Renal pelvis (tissue), 12 donors: ENCODE measurements at places on chromosomes 5 and 9. TPM values are rescaled to one million over a fixed set of nuclear protein-coding genes. Genes with fewer than 3 reads are reported as not detected.

Gene DIPK1B
- polyA plus RNA-seq = 48.0 TPM

- DNase-seq = no peak
Measured at GRCh38 chr9:136532799-136533774, 12.8 kb downstream of the NOTCH1 start.

GRCh38 chr9:34454571-34455065 lies 3.8 kb downstream of the FAM219A start:
- DNase-seq = no peak

- DNase-seq = no peak
Measured at GRCh38 chr9:106828965-106829364, 34.0 kb upstream of the ZNF462 start.

DNA sequence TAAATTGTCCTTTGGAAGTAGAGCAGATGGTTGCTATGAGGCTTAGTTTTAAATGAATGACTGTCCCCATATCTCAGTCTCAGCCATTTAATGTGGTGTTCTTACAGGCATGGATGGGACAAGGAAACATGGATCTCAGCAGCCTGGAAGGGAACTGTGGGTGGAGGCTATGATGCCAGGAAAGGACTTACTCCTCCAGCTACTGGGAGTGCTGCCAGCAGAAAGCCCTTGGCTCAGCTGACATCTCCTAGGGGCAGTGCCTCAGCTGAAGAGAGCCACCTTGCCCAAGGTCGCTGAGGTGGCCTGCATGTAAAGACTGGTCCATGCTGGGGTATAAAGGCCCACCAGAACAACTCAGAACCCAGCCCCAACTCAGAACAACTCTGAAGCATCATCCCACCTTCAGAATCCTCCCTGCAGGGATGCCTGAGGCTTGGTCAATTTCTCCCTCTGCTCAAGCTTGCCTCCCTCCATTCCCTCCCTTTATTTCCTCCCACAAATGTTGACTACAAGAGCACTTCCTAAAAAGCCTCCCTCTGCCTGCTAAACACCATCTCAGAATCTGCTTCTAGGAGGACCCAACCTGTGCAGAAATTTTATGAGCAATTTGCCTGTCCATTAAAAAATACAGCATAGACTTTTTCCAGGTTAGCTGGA lies 1.8 kb upstream of the PDE8B start:
- DNase-seq = no peak

DNA sequence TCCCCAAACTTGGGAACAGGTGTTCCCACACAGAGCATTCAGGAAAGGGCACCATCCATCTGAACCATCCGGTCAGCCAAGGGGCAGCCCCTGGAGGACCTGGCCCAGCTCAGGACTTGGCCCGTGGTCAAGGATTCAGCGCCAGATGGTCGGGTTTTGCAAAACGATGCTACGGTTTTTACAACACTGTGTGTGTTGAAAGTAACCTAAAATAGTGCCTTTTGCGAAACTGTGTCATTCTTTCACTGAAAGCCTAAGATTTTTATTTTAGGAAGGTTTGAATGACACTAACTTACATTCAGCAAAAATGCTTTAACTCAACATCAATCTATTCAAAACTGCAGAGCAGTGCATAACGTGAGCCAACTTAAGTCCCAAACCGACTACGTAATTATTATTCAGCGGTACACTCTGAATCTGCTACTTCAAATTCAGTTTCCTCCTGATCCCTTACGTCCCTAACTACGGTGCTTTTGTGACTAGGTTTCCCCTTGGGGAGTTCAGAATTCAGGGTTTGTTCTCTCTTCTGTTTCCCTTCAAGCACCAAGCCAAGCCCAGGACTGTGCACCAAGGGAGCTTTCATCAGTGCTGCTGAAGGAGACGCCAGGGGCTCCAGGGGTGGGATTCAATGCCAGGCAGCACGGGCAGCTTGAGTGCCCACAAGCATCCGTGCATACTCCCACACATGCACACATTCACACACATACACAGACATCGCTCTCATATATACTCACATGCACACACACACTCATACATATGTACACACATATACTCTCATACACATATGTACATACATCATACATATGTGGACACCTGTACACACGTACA lies 25.8 kb downstream of the LPCAT1 start:
- no peak for DNase-seq

GRCh38 chr5:36876965-36877666 lies 547 bp downstream of the NIPBL start:
- DNase-seq = peak; percentile 58

Gene LCN12
- 37.3 TPM for polyA plus RNA-seq

Gene SLC25A2
- polyA plus RNA-seq = 0.19 TPM

Gene SLC9A3
- polyA plus RNA-seq = 46.4 TPM

Gene COL15A1
- 25.9 TPM for polyA plus RNA-seq

- no peak for DNase-seq
Measured at GRCh38 chr9:73152953-73153352, 1.3 kb downstream of the ANXA1 start.

GRCh38 chr9:97385626-97386264 lies 26.2 kb upstream of the TDRD7 start:
- DNase-seq = no peak

- no peak for DNase-seq
Measured at GRCh38 chr5:126975796-126976195, 54.6 kb downstream of the MARCHF3 start.

DNA sequence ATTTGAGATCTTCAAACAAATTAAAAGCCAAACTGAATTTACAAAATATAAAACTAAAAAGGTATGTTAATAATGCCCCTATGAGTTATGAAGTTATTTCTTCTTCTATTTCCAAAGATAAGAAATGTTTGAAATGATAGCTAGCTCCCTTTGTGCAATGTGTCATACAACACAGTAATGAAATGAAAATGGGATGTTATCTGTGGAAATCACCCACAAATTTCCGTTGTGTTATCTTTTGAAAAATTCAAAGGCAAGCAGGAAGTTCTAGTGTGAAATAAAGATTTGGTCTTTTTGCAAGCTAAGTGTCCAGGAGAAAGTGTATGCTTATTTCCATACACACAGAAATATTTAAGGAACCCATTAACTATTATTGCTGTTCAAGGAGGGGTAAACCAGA lies 375.3 kb upstream of the PRR16 start:
- no peak for DNase-seq

Gene PIP5KL1
- polyA plus RNA-seq = 1.9 TPM

GRCh38 chr9:113711251-113711650 lies 164.9 kb upstream of the ZNF618 start:
- no peak for DNase-seq

DNA sequence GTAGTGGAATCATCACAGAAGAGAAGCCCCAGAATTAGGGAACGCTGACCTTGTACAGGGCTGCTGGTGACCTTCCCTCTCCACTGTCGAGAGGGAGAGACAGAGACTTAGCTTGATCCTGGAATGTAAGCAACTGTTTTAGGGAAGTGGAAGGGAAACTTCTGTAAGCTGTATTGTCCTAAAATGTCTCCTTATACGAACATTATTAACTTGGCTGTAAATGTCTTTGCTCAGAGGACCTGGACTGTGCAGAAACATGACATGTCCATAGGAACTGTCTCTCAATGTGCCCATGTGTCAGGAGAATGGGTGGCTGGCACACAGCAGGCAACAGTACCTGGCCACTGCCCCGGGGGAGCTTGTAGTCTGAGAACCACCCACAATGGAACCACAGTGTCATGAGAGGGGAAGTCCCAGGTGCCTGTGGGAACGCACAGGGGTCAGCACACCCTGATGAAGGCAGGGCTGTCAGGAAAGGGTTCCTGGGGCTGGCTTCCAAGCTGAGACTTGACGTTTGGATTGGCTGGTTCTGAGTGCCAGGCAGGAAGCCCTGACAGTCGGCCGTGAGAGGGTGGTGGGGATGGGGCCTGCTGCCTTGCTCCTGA lies 34.0 kb downstream of the DAP start:
- DNase-seq = no peak

- DNase-seq = no peak
Measured at GRCh38 chr5:14870337-14871213, 1.0 kb downstream of the ANKH start.

- DNase-seq = no peak
Measured at GRCh38 chr9:87596862-87597261, 99.2 kb downstream of the DAPK1 start.

Gene LOX
- polyA plus RNA-seq = 41.6 TPM

GRCh38 chr9:134360897-134361296 lies 34.6 kb downstream of the RXRA start:
- no peak for DNase-seq

Gene PSMD5
- polyA plus RNA-seq = 37.6 TPM

GRCh38 chr9:81722277-81722676 lies 32.9 kb upstream of the TLE1 start:
- no peak for DNase-seq

Gene C9orf50
- polyA plus RNA-seq = 1.2 TPM
